ENCODE measurements at places on chromosomes 12 and 14.

GRCh38 chr12:32895688-32896431, 717 bp downstream of the PKP2 start:
- DNase-seq = no peak

DNA sequence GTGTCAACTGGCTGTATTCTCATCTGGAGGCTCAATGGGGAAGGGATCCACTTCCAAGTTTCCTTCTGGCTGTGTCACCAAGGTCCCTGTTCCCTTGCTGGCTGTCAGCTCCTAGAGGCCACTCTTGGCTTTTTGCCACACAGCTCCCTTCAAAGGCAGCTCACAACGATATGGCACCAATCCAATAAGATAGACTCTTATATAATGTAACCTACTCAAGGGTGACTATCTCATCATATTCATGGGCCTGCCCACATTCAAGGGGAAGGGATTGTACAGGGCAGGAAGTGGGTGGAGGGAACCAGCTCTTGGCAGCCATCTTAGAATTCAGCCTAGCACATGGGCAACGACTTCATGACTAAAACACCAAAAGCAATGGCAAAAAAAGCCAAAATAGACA, 98.7 kb upstream of the PLXNC1 start:
- no peak for DNase-seq

GRCh38 chr14:91523972-91524371, 13.9 kb upstream of the PPP4R3A start:
- DNase-seq = no peak

- DNase-seq = no peak
These were observed 80.8 kb downstream of the ANO2 start for GRCh38 chr12:5864301-5864700.

GRCh38 chr14:51094282-51094821, 553 bp downstream of the TRIM9 start:
- no peak for DNase-seq

DNA sequence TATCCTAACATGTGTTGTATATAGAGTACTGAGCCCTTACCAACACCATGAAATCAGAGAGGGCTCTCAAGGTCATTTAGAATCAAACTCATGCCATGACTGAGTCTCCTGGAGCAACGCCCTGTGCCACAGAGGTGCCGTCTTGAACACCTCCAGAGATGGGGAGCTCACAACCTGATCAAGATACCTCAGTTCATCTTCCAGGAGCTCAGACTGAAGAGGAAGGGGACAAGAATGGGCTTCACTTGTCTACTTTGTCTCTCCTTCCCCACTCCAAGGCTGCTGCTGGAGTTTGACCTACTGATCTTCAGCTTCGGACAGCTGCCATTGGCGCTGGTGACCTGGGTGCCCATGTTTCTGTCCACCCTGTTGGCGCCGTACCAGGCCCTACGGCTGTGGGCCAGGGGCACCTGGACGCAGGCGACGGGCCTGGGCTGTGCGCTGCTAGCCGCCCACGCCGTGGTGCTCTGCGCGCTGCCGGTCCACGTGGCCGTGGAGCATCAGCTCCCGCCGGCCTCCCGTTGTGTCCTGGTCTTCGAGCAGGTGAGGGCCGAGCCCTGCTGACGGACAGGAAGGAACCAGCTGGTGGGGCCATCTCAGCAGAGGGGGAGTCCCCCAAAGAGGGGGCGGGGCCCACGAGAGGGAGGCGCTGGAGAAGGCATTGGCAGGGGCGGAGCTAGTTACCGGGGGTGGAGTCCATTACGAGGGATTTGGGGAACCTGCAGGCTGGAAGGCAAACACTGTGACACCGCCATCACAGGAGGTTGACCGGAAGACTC, 12.0 kb downstream of the SOAT2 start:
- no peak for DNase-seq

DNA sequence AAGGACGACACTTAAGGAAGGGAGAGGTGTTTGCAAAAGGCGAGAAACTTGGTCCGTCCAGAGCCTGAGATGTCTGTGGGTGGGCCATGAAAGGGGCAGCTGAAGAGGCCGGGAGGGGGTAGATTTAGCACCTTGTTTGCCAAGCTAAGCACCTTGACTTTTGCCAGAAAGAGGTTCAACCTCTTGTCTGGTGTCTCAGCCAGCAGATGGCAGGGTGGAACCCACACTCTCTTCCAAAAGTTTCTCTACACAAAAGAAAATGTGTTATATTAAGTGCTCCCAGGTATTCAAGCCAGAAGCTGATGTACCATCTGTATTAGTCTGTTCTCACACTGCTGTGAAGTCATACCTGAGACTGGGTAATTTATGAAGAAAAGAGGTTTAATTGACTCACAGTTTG, 69.9 kb downstream of the SUDS3 start:
- DNase-seq = no peak

- DNase-seq = peak; percentile 36
These were observed 32.2 kb upstream of the DCD start for GRCh38 chr12:54680374-54680773.

- no peak for DNase-seq
These were observed 7.0 kb downstream of the NKX2-1 start for GRCh38 chr14:36513012-36513420.

Measured in inflammatory macrophage treated with lipopolysaccharide for 1 hour (primary cell).